RKO (cell line): ENCODE measurements at places on chromosomes 3 and 15.

DNA sequence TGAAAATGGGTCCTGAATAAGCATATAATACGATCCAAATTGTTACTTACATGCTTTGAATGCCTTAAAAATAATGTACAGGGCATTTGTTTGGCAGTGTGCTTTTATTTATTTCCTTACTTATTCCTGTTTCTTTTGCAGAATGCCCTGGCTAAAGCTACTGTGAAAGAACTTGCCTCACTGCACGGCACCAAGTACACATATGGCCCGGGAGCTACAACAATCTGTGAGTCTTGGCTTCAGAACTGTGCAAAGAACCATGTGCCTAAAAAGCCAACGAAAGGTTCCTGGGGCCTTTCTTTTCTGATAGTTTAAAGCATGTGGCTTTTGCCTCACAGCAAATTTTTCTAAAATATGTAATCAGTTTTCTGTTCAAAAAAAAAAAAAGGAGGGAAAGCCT lies 7.8 kb upstream of the CPA3 start:
- DNase-seq, result no peak

DNA sequence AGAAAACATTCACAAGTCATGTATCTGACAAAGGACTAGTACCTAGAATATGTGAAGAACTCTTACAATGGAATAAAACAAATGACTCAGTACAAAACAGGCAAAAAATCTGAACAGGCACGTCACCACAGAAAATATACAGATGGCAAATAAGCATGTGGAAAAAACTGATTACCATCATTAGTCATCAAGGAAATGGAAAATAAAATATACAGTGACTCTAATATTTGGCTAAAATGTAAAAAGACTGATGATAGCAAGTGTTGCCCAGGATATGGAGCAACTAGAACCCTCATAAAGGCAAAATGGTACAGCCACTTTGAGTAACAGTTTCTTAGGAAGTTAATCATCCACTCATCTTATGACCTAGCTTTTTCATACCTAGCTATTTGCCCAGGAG lies 95.8 kb upstream of the ABHD17C start:
- DNase-seq, result peak; percentile 24

DNA sequence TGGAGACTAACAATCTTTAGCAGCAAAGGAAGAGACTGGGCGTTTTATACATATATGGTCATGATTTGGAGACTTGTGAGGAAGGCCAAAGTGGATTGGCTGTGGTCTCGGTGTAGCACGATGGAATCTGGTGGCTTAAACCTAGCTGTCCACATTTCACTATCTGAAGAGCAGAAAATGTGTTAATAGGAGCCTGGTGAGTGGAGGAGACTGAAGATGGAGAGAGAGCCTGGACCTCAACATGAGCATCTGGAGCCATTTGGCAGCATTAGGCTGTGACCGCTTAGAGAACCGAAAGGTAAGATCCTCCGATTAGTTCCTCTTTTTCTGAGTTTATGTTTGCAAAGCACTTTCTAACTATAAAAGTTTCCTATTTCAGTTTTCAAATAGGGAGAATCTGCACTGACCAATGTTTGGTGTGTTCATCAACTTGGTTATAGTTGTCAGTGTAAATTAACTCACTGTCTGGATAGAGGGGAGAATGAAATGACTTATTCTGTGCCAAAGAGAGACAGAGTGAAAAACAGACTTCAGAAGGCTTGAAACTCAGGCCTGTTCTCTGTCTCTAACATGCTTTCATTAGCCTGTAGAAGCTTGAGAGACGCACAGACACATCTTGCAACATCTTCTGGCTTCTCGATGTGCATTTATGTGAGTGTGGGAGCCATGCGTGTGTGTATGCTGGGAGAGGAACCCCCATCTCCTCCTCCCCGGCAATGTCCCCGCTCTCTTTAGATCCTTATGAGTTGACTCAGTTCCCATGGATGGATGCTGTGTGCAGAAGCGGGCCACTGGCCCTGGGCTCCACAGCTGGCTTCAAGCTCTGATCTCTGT lies 244.7 kb upstream of the TBL1XR1 start:
- no peak for DNase-seq

- no peak for DNase-seq
Observed at GRCh38 chr3:131608296-131608695, 105.5 kb upstream of the MRPL3 start.

DNA sequence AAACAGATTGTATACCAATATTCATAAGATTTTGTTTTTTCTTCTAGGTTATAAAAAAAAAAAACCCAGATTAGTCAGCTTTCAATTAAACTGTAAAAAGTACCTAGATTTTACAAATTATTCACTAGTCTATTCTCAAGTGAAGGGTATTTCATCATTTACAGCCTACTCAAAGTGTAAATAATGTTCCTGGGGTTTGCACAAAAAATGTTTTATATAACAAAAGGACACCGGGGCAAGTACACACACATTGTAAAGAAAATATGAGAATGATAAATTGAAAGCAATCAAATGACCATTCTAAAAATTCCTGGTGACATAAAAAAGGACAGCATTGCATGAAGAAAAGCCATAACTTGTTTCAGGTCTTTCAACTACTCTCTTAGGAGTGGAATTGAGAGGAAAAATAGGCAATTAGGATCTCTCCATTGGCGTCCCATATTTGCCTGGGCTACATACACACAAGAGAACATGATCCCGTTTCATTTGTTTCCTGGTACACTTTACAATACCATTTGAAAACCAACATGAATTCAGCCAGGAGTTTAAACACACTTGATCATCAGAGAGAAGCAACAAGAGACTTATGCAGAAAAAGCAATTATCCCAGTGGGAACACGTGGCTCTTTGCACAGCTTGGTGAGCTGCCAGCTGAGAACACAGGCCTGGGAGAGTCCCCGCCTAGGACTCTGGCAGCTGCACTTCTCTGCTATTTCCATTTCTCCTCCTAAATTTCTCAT lies 1039.2 kb downstream of the ROBO1 start:
- DNase-seq, result no peak

- no peak for DNase-seq
Observed at GRCh38 chr3:146796078-146796477, 190.9 kb upstream of the PLSCR5 start.

GRCh38 chr15:38890194-38890593 lies 325.6 kb upstream of the RASGRP1 start:
- DNase-seq, result no peak

- DNase-seq, result peak; percentile 14
Observed at GRCh38 chr3:159765860-159766294, 222.8 kb upstream of the IL12A start.

DNA sequence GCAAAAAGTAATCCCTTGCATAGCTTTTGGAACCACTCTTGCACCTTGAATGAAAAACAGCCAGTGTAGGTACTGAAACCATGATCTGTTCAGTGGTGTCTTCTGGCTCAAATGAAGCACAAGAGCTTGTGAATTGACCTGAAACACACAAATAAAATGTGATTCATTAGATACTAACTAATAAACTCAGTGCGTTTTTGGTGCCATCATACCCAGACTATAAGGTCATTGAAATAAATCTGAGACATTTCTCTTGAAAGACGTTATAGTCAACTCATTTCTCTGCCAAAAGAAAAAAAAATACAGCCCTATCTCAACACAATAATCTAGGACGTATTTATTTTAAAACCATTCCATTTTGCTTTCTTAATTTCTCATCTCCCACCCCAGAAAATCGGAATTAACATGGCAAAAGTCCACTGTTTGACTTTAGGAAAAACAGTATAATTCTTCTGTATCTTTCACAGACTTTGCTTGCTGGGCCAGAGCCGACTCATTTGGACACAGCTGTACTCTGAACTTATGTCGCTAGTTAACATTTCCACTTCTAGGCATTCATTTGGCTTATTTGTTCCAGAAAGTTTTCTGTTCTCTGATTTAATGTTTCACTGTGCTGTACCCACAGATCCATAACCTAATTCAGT lies 284.9 kb upstream of the TBL1XR1 start:
- DNase-seq, result no peak

GRCh38 chr3:150314248-150315004 lies 93.7 kb upstream of the TSC22D2 start:
- no peak for DNase-seq

DNA sequence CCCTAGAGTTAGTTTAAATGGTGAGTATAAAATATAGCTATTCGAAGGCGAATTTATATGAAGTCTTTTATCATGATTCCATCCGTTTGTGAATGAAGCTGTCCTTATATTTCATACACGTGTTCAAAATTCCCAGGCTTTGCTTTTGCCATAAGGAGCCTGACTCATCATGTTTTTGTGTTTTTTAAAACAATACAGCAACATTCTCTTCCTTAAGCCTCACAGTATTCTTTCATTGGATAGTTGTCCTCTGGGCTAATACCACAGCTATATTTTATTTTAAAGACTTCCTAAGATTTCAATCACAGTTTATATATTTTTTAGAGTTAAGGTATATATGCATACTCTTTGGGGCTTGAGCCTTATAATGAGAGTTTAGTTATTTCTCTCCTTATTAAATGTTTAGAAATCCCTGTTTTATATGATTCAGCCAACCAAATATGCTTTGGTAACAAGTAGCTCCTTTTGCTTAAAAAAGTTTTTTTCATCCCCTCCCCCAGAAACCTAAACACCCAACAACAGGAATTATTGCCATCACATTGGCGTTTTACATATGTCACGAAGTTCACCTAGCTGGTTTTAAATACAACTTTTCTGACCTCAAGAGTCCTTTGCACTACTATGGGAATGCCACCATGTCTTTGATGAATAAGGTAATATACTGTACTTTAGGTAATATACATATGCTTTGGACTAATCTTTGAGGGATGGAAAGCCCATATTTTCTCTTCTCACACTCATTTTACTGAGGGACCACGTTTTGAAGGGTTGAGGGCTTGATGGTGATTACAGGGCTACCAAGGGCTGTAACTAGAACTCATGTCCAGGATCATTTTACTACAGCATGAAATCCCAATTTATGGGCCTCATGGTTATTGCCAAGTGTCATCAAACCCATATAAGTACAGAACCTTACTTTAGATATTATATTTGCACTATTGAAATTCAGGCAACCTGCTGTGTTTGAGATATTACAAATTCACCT lies 28.5 kb downstream of the ST3GAL6 start:
- DNase-seq, result no peak

DNA sequence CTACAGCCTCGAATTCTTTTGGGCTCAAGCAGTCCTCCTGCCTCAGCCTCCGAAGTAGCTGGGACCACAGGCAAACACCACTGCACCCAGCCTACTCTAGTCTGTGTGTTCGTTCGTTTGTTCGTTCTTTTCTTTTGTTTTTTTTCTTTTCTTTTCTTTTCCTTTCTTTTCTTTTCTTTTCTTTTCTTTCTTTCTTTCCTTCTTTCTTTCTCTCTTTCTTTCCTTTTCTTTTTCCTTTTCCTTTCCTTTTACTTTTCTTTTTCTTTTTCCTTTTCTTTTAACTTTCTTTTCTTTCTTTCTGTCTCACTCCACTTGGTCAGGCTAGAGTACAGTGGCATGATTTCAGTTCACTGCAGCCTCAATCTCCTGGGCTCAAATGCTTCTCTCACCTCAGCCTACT lies 36.8 kb downstream of the LMLN start:
- no peak for DNase-seq

DNA sequence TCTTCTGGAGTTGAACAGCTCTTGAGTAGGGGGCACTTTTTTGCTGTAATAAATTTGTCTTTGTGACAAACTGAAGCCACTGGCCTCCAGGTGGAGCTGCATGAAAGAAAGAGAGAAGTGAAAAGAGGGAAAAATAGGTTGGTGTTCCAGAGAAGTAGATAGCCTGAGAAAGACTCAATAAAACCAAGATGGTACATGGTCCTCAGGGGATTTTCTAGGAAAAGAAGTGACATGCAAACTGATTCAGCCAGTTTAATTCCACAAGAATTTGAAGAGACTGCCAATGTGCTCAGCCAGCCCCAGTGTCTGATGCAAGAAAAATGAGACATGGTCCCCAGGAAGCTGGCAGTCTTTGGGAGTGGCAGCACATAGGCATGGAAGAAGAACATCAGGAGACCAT lies 152.7 kb downstream of the CD47 start:
- DNase-seq, result no peak

DNA sequence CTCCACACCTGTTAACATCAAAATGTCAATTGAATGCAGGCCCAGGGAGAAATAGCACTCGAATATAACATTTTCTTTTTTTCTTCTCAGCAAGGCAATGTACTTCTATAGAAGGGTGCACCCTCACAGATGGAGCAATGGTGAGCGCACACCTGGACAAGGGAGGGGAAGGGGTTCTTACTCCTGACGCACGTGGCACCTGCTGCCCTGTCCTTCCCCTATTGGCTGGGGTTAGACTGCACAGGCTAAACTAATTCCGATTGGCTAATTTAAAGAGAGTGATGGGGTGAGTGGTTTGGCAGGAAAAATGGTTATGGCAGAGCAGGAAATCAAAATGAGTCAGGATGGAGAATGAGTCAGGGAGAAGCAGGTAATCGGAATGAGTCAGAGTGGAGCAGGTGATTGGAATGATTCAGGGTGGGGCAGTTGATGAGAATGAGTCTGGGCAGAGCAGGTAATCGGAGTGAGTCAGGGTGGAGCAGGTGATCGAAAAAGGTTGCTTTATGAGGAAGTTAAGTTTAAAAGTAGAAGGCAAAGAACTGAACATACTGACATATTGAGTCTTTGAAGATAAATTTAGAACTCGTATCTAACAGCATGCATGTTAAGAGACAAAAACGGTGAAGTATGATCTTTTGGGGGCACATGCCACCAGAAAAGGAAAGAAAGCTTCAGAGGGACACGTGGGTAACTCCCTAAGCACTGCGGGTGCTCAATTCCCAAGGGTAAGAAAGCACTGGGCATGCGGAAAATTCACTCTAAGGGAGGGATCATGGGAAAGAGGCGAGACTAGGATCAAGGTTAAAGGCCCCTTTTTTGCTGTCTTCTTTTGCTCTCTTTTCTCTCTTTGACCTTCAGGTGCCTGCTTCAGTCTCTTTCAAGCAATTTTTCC lies 72.9 kb upstream of the GALNT15 start:
- DNase-seq, result peak; percentile 72

DNA sequence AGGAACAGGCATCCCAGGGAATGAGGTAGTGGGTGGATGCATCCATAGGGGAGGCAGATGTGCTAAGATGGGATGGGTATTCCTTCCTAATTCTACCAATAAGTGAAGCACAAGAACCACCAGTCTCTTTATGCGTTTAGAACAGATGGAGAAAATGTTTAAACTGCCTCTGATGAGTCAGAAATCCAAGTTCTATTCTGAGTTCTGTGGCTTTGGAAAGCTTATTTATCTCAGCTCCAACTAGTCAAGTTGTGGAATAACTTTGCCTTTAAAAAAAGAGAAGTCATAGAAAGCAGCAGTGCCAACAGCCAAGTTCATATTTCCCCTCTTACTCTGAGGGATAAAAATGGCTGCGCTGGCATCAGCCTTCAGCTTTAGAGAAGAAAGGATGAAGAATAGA lies 761.7 kb downstream of the IGSF11 start:
- DNase-seq, result no peak

DNA sequence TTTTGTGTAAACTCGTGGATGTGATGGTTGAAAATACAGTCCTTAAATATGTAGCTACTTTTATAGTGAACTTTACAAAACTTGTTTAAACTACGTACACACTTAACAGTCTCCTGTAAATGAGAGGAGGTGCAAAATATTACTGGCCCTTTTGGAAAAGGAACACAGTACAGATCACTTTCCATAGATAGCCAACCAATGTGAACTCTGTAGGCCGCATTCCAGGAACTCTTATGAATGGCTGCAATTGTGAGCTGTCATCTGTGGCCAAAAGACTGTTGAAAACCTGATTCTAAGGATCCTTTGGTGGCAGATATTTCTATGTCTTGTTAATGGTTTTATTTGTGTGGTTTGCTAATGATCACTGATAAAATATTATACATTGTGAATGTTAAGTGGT lies 6.2 kb downstream of the TSC22D2 start:
- peak; percentile 87 for DNase-seq
